Hepatic stellate cell (primary cell): ENCODE measurements at places on chromosomes 11 and 22.

DNA sequence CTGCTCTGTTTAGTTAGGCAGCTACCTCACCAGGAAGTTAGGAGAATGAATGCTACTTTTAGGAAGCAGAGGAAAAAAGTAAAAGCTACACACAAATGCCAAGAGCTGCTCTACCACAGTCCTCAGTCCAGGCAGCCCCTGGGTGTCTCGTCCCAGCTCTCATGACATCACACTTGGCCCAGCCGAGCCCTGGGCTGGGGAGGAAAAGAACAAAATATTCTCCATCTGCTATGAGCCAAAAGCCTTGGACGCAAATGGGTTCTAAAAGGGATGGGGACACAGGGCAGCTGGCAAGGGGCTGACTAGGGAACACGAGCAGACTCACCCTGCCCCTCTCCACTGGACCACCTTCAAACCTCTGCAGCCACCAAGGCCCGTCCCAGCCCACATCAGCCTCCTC, 26.1 kb downstream of the TMEM184B start:
- DNase-seq: no peak

DNA sequence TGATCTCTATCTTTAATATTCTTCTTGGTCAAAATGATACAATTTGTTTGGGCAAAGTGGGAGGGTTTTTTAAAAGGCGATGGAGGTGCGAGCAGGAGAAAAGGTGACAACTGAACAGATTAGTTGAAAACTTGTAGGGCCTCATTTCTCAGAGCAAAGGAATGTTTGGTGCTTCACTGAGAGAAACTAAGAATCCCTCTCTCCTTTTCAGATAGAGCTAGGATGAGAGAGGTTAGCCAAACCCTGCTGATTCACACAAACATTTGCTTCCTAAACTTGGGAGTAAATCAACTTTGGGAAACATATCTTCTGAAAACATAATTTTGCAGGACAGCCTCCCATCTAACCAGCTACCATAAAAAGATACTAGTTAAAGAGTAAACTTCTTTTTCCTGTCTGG, 57.0 kb downstream of the PHF21A start:
- DNase-seq: no peak

GRCh38 chr22:27204280-27204679, 546.9 kb downstream of the MIAT start:
- DNase-seq: no peak

- no peak for DNase-seq
Measured at GRCh38 chr11:120037111-120037510, 100.8 kb downstream of the TRIM29 start.

GRCh38 chr11:70423523-70424505, 25.5 kb downstream of the CTTN start:
- DNase-seq: peak; percentile 86

DNA sequence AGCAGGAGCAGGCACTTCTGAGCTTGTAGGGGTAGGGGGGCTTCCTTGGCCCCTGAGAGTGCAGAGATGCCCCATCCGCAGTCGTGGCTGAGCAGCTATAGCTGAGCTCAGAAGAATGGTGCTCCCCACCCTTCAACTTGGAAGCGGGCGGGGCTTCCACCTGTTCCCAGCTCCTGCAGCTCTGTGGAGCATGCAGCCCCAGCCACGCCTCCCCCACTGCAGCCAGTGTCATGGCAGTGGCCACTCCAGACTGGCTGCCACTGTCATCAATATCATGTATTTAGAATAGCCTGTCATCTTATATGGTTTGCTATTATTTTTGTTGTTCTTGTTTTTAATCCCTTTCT, 213.1 kb downstream of the LRRC4C start:
- DNase-seq: no peak
